ENCODE measurements at places on chromosomes 1 and 21.

- DNase-seq = no peak
Observed at GRCh38 chr1:61612602-61613001, 112.3 kb downstream of the TM2D1 start.

DNA sequence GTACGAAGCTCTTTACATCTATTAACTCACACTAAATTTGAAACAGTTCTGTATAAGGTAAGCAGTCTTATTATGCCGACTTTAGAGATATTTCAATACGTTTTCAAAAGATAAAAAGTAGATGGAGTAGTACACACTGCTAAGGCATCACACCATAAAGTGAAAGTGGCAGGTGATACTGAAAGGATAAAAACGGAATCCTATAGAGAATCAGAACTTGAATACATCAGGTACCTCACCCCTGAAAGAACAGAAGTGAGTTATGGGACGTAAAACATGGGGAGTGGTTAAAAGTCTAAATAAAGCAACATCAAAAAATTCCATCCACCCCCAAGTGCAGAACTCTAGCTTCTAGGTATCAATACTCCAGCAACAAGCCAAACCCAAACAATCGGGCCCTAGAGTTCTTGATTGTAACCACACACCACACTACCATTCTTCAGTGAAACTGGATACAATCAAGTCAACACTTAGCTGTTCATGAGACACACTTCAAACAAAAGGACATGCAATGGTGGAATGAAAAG lies 142.6 kb downstream of the SMYD3 start:
- no peak for DNase-seq

DNA sequence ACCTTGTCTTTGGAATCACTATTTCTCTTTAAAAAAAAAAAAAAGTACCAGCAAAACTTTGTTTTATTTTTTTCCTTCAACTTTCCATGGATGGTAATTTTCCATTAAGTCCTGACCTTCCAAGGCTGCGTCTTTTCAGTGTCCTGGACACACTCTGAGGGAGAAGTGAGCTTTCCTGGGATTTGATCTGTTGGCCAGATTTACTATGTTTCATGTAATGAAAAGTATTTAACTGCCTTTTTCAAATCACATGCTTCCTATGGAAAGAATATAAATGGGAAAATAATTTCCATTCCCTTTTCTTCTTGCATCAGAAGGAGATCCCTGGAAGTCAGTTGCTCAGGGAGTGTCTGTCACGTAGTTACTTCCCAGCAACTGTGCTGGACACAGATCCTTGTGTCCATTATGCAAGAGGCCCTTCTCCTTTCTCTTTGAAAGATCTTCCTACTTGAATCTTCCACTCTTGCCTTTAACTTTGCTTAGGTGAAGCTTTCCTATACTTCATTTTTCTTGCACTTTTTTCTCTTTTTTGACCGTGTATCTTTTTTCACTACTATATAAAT lies 59.3 kb downstream of the CENPF start:
- no peak for DNase-seq

DNA sequence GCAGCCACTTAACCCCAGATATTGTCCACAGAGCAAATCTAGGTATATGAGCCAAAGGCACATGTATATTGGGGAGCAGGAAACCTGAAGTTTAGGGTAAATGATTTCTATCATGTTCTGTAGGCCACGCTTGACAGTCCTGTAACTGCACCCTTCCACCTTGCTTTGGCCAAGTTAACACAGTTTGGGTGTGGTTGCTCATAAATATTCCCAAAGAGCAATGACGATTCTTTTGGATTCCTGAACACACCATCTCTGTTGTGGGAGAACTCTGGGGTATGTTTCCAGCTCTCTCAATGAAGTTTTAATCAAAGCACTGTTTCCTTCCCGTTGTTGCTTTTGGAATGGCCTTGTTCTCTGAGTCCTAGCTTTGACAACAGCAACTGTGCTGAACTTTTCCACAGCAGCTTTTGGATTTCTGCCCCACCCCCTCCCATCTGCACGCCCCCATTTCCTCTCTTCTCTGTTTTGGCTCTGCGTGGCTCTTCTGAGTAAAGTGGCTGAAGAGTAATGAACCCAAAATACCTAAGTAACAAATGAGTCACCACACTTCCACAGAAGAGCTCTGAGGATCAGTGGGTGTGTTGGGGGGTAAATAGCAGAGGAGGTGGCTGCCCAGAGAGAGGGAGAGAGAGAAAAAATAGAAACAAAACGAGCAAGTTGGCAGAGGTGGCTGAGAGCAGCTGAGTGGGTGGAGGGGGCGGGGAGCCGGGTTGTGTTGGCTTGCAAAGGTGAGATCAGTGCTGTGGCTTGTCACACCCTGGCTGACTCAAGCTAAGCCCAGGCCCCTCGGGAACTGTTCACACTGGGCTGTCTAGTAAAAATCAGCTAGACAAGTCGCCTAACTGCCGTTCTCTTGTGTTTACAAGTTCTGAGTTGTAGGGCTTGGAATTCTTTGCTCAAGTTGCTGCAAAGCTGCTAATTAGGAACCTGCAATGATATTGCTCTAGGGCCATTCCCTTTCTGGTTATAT lies 26.9 kb upstream of the RAP1A start:
- no peak for DNase-seq

DNA sequence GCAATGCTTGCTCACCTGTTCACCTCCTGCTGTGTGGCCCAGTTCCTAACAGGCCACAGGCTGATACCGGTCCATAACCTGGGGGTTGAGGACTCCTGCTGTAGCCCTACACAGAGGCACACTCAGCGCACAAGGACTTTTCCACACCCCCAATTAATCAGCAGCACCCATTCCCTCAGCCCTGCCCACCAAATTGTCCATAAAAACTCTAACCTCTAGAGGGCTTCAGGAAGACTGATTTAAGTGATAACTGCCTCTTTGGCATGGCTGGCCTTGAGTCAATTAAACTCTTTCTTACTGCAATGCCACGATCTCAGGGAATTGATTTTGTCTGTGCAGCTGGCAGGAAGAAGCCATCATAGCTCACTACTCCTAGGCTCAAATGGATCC lies 71.3 kb upstream of the MUTYH start:
- no peak for DNase-seq

GRCh38 chr1:10646347-10646861 lies 150.0 kb downstream of the CASZ1 start:
- no peak for DNase-seq

DNA sequence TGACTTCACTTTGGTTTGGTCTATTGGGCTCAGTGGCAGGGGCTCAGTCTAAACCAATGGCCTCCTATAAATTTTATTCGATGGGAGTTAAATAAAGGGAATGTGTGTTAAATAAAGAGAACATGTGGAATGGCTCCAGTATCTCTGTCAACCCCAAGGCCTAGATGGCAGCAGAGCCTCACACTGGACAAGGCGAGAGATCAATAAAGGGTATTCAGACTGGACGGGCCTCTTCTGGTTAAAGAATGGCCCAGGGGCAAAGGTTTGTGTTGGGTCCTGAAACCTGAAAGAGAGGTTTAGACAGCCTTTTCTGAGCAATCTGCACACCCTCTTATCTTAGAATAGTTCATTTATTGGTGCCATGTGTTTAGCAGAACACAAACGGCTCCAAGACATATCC lies 34.7 kb downstream of the SH3BP5L start:
- DNase-seq = no peak

DNA sequence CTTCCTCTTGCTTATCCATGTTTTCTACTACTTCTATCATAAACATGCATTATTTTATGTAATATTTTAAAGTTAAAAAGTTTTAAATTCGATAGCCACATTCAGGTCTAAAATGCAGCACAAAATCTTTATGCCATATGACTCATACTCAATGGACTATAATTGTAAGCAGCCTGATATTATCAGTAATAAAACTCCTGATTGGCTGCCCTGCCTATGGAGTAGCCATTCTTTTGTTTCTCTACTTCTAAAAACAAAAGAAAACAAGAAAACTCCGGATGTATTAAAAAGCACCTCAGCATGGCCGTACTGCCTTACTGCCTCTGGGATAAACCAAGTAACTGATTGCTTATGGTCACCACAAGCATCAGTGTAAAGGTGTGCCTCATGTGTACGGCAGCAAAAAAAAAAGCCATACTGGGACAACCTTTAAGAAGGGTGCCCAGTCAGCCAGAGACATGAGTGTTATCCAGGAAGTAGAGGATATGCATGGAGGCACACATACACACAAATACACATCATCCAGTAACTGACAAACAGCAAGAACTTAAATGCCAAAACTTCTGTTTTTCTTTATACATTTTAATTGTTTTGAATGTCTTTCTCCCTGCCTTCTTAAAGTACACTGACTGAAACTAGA lies 9.2 kb downstream of the SLC35D1 start:
- DNase-seq = no peak

DNA sequence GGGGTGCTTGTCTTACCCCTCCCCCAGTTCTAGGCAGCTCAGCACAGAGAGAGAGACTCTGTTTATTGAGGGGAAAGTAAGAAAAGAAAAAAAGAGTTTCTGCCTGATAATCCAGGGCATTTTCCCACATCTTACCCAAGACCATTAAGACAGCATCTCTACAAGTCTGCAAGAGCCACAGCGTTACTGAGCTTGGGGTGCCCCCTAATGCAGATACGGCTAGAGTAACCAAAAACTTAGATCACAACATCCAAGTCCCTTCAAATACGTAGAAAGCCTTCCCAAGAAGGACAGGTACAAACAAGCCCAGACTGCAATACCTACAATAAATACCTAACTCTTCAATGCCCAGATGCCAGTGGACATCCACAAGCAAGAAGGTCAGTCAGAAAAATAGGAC lies 6.2 kb upstream of the TEX50 start:
- no peak for DNase-seq

DNA sequence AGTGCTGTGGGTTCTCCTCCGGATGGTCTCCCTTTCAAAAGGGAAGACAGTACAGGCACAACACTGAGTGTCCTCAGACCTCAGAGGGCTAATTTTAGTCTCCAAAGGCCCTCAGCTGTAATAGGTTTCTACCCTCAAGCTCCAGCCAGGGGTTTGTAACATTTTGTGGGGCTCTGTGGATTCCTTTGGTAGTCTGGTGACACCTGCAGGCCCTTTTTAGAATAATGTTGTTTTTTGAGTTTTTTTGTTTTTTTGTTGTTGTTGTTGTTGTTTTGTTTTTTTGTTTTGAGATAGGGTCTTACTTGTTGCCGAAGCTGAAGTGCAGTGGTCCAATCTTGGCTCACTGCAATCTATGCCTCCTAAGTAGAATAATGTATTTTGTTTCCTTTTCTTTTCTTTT lies 15.0 kb upstream of the TMEM201 start:
- no peak for DNase-seq

DNA sequence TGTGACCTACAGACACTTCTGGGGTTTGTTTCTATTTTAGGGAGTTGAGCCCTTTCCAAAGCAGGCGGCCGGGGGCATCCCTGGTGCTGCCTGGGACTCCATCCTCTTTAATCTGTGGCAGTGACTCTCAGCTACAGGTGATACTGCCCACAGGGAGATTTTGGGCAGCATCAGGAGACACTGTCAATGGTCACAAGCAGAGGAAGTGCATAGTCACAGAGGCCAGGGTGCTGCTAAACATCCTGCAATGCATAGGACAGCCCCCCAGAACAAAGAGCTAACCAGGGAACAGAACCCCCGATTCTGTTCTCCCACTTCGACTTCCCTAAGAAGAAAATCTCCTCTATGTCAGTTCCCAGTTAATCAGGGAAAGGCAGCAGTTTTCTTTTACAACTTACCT lies 66.2 kb downstream of the TEX35 start:
- DNase-seq = no peak

DNA sequence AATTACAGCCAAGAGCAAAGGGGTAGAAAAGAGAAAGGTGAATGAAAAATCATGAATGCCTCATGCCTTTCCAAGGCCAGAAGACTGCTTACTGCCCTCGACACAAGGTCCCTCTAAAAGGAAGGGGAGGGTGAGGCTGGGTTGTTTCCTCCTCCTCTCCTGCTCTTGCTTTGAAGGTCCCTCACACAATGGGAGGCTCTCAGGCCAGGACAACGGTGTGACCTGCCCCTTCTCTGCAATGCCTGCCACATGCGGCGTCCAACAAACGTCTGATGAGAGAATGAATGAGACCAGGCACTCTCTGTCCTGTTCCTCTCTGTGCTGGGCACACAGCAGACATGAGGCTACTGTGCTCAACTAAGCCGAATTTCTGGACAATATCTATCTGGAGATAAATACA lies 51.3 kb downstream of the SSBP3 start:
- DNase-seq = no peak

DNA sequence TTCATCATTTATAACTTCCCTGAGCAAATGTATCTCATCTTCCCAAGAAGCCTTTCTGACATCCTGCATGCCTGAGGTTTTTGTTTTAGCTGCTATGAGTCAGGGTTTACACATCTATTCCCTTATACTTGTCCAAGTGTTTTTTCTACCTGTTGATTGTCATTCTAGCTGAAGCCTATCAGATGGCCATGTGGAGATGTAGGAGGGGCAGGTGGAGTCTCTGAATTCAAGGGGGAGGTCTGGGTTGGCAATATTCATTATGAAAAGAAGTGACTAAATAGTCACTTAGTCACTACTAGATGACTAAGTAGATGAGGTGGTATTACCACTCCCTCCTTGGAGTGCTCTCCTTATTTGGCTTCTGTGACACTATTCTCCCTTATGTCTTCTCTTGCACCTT lies 52.4 kb downstream of the XCL1 start:
- no peak for DNase-seq

DNA sequence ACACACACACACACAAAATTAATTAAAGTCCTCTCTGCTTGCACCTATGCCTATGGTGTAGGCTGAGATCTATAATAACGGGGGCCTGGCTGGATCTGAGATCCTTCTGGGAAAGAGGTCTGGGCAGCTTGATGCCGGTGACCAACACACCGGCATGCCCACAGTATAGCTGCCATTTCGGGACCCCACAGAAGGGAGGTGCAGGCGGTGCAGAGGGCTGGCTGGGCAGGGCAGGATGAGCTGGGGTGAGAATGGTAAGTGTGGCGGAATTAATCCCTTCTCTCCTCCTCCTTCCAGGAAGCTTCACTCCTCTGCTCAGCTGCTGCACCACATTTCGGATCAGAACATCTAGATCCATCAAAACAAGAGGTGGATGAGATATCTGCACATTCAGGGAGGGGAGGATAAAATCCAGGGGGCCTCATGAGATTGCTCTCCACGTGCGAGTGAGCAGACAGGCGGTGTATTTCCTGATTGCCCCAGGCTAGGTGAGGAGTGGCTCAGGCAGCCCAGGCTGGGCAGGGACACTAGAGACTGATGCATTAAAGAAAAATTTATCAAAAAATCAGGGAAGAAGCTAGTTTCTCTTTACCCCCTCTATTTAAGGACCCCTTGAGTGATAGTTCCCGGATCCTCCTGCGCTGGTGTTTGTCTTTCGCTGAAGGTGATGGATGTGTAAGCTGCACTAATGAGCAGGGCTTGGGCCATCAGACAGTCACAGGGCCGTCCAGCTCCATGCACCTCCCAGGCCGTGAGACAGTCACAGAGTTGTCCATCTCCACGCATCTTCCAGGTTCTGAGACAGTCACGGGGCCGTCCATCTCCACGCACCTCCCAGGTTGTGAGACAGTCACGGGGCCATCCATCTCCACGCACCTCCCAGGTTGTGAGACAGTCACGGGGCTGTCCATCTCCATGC lies 449.9 kb downstream of the PTPRU start:
- DNase-seq = no peak

- no peak for DNase-seq
Observed at GRCh38 chr21:41011098-41011731, 156.7 kb upstream of the BACE2 start.

Measured in C1 segment of cervical spinal cord (tissue), 14 donors.